ENCODE measurements at places on chromosomes 16 and 17. TPM values are rescaled to one million over a fixed set of nuclear protein-coding genes. Genes with fewer than 3 reads are reported as not detected.

DNA sequence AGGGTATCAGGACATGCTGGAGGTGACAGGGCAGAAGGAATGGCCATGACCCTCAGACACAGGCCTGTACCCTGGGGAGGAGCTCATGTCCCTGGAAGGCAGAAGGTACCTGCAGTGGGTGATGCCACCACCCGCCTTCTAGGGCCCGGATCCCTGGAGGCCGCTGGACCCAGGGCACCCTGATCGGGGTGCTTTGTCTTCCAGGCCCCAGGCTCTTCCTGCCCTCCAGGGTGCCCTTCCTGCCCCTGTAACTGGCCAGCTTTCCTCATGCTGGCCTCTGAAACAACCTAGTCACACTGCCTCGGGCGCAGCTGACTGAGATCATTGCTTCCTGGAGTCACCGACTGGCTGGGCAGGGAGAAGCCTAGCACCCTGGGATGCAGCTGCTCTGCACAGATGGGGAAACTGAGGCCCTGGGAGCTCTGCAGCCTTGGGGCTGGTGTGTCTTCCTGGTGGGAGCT lies 5.8 kb downstream of the ADCY7 start:
- H3K27ac ChIP-seq: no peak overlapping the region
- no peaks in the 10 kb centered on the region for H3K27me3 ChIP-seq
- no peak for DNase-seq
- H3K4me3 ChIP-seq: no peak overlapping the region
- H3K4me1 ChIP-seq: no peaks in the 10 kb centered on the region

DNA sequence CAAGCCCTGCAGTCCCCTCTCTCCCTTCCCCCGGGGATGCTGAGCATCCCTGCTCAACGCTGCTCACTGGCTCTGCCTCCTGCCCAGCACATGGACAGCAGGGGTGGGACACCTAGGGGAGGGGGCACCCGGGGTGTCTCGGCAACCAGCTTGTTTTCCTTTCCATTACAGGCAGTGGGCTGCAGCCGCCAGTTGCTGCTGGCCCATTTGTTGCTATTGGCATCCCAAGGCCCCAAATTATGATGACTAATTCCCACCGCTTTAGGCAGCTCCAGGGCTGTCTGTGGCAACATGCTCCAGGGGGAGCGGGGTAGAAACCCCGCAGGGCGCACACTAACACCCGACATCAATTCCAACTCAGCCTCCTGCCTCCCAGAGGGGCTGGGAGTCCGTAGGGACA lies 4.9 kb downstream of the SDK2 start:
- no peaks in the 10 kb centered on the region for H3K36me3 ChIP-seq
- DNase-seq: no peak
- H3K4me3 ChIP-seq: no peak overlapping the region
- H3K27ac ChIP-seq: no peak overlapping the region
- H3K27me3 ChIP-seq: peaks cover 4% of the 10 kb centered on the region

DNA sequence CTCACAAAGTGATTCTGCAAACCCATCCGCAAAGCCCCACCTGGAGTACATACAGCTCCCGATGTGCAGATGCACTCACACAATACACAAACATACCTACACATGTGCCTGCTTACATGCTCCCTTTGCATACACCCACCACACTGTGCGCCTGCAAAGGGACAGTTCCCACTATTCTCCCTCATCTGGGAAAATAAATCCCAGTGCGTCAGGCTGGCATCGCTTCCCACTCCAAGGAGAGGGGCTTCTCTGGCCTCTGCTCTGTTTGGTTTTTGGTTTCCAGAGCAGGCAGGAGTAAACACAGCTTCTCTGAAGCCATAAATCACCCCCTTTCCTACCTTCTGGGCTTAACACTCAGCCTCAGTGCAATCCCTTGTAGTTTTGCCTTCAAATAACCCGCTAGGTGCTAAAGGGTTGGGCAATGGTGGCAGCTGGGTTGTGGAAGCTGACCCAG lies 14.7 kb downstream of the HOXB4 start:
- H3K4me3 ChIP-seq: no peak overlapping the region
- H3K27me3 ChIP-seq: no peaks in the 10 kb centered on the region
- H3K36me3 ChIP-seq: no peaks in the 10 kb centered on the region
- no peak for DNase-seq
- no peaks in the 10 kb centered on the region for H3K4me1 ChIP-seq

The CCL4 gene
- total RNA-seq: 2.5 TPM

The SMIM36 gene
- total RNA-seq: not detected

The ADAP2 gene
- not detected for total RNA-seq

- H3K27me3 ChIP-seq: no peaks in the 10 kb centered on the region
- H3K27ac ChIP-seq: no peak overlapping the region
- H3K4me3 ChIP-seq: no peak overlapping the region
- peak; percentile 29 for DNase-seq
These were observed 263.9 kb downstream of the MAF start for GRCh38 chr16:79336437-79337229.

GRCh38 chr16:89364606-89365005 lies 125.8 kb downstream of the ANKRD11 start:
- DNase-seq: no peak
- H3K36me3 ChIP-seq: no peaks in the 10 kb centered on the region
- peaks cover 14% of the 10 kb centered on the region for H3K4me1 ChIP-seq
- H3K27ac ChIP-seq: no peak overlapping the region

DNA sequence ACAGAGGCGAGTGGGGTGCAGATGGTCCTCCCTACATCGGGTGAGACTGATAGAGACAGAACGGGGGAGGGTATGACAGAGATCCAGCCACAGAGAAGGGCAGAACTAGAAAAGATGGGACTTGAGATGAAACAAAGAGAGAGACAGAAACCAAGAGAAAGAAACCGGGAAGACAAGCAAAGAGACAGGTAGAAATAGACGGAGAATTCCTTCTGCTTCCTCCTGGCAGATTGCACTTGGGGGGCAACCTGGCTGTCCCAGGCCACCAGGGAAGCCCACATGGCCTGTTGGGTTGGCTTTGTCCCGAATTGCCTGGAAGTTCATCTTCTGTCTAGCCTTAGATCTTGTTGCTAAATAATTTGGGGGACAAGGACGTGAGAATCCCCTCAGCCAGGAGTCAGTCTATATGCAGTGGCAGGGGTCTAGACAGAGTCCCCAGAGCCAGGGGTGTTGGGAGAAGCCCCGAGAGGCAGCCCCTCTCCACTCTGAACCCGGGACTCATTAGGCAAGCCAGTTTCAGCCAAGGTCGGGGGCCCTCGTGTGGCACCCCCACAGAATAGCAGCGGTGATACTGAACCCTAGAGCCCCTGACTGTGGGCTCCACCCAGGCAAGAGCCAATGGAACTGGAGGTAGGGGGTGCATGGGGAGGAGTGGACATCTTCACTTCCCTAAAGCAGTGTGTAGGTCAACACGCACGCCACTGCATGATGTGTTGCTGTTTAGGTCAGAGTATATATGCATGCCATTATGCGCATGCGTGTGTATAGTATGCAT lies 627 bp upstream of the TSPOAP1 start:
- no peak overlapping the region for H3K4me3 ChIP-seq
- H3K4me1 ChIP-seq: no peaks in the 10 kb centered on the region

DNA sequence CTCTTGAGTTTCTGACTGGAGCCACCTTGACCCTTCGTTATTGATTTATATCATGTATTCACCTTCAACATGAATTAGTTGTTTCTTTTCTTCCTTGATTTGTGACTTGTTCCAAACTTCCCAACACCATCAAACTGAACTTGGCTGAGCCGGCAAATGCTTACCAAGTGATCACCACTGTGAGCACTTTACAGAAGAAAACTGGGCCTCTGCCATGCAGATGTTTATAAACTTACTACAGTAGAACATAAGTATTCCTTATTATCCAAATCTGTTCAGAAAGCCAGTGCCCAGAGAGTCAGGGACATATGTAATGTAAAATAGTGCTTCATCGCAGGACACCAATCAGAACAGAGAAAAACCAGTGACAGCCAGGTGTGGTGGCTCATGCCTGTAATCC lies 19.9 kb downstream of the CMTM4 start:
- H3K27ac ChIP-seq: no peak overlapping the region
- H3K4me3 ChIP-seq: no peak overlapping the region
- no peak for DNase-seq
- no peaks in the 10 kb centered on the region for H3K36me3 ChIP-seq
- no peaks in the 10 kb centered on the region for H3K4me1 ChIP-seq

The ICAM2 gene
- total RNA-seq: 59.7 TPM
